A172 (cell line): ENCODE measurements at places on chromosomes 2 and 18. TPM values are rescaled to one million over a fixed set of nuclear protein-coding genes. Genes with fewer than 3 reads are reported as not detected.
A peak's percentile ranks its signal among the peaks of the same experiment; 100 is the strongest.

DNA sequence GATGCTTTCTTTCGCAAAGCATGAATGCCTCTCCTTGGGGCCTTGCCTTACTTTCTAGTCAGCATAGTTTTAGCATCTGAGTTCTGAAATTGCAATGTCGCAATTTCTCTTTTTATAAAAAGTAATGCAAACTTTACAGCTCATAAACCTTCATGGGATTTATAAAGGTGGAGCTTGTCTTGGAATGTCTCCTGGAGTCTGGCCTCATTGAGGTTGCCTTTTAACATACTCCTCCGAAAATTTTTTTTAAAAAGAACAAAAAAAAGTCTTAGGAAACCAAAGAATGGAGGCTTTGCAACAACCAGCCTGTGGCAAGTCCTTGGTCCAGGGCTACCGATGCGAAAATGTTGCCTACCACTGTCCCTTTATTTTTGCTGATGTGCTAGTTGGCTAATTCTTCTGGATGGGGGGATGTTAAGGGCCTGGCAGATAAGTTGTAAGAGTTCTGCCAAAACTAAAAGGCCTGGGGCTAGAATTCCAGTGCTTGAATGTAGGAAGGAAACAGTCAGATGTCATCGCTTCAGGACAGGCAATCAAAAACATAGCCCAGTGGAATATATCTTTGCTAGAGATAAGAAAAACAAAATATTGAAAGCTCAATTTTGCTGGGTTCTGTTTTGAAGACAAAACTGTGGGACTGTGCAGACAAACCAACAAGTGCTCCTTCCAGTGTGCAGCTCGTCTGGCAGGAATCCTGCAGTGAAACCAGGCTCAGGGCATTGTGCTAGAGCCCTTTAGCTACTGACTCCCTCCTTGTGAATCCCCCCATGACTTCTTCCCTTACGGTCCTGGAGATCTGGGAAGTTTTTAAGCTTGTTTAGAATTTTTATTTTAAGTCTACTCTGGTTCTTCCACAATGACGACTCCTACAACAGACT lies 213.0 kb downstream of the PIEZO2 start:
- DNase-seq: no peak

TDRD15 gene
- not detected in 2 replicates for total RNA-seq

DNA sequence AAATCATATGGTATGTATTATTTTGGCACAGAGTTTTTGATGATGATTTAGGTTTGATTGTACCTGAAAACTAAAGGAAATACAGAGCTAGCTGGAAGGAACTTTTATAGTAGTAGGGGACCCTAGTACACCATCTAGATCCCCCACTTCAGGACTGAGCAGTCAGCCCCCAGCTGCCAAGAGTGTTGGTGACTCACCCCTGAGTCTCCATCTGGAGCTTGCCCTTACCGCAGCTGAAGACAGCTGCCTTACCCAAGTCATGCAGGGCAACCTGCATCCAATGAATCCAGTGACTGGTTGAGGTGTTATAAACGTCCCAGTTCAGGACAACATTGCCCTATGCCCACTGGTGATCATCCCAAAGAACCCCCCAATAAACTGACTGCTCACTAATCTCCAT lies 15.3 kb downstream of the PMS1 start:
- peak; percentile 69 for DNase-seq

ACMSD gene
- not detected in 2 replicates for total RNA-seq

GRCh38 chr18:35581898-35582641 lies 530 bp downstream of the GALNT1 start:
- DNase-seq: no peak

GRCh38 chr2:202510911-202511310 lies 123.9 kb upstream of the FAM117B start:
- DNase-seq: no peak

ADNP2 gene
- 17.9 and 18.6 TPM in 2 replicates for total RNA-seq

DNA sequence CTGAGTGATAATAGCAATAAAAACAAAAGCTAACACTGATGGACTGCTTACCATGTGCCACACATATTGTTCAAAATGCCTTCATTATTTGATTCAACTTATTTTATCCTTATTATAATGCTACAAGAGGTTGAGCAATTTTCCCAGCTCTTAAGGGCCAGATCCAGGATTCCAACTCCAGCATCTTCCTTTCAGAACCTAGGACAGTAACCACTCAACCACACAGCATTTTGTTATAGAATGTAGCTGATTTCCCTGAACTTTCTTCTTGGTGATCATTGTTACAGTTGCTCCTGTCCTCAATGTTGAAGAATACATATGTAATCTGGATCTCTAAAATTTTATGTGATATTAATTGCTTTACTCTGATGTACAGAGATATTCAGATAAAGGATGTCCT lies 341.7 kb downstream of the PIK3C3 start:
- DNase-seq: no peak

GALNT5 gene
- total RNA-seq: not detected in 2 replicates

DNA sequence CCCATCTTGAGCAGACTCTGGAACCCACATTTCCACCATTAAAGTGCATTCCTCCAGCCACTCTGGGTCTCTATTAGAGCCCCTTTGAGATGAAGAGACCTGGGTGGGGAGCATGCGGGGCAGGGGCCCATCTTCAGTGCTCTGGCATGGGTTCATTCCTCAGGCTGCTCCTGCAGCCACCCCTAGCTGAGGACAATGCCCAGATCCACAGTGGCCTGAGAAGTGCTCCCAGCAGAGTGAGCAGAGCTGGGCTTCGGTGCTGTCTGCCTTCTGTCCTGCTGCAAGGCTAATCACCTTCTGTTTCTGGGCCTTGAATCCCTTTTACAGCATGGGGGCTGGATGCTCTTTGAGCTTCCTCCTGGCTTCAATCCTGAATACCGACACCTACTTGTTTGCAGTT lies 169.8 kb downstream of the TRIM43 start:
- DNase-seq: no peak

AQP4 gene
- total RNA-seq: not detected in 2 replicates

GRCh38 chr2:229408356-229408755 lies 137.3 kb upstream of the PID1 start:
- peak; percentile 98 for DNase-seq

DNA sequence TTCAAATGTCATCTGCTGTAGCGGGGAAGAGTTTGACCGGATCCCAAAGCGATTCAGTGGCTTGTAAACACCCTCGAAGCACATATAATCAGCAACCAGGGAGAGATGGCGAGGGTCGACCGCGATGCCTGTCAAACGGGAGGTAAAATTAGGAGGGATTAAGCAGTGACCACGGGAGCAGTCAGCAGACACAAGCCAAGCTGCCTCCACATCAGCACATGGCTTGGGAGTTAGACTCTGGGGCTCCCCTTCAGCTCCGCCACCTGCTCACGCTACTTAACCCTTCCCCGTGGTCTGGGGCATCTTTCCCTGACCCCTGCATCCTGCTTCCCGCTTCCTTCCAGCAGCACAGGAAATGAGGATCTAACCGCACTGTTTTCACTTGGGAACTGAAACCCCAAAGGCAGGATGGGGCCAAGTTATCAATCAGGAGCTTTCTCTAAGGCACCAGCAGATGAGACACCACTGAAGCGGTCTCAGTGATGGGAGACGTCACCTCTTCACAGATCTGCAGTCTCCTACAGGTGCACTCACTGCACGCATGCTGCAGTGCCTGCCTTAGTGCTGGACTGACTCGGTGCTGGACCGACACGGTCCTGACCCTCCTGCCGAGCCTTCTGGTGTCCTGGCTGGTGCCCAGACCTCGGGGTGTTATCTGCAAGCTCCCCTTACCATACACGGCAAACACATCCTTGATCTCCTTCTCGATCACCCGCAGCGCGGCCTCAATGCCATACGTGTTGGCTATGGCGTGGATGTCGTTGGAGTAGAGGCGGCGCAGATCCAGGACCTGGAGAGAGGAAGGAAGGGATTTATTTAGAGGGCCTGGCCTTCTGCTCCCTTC lies 77.5 kb downstream of the POLR1A start:
- DNase-seq: no peak

DNA sequence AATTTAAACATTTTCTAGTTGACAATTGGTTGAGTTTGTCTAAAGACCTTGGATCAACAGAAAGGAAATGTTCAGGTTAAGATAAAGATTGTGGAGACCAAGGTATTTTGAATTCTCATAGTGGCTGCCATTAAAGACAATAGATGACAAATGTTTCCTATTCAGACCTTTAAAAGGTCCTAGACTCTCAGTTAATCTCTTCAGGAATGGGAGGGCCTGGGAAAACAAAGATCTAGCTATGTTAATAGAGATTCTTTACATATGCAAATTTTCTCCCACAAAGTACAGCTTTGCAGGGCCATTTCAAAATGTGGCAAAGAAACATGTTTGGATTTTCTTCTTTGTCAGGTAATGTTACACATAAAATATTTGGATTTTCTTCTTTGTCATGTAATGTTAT lies 403.9 kb downstream of the SPAG16 start:
- DNase-seq: no peak

GRCh38 chr2:240881913-240882312 lies 13.3 kb downstream of the AGXT start:
- DNase-seq: no peak

DNA sequence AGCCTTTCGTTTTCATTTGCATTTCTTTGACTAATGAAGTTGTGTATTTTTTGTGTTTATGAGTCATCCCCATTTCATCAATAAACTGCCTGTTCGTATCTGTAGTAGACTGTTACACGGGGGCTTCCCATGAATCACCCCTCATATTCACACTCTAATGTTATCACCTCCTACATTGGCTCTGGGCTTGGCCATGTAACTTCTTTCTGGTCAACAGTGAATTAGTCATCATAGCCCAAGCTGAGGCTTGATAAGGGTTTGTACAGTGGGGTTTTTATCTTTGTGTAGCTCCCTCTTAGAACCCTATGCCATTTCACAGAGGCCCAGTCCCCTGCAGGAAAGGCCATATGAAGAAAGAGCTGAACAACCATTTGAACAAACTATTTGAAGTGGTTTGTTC lies 151.0 kb downstream of the CCBE1 start:
- no peak for DNase-seq

- DNase-seq: peak; percentile 84
Measured at GRCh38 chr2:203685081-203685621, 21.3 kb upstream of the CD28 start.

GRCh38 chr2:114542695-114543094 lies 100.3 kb downstream of the DPP10 start:
- DNase-seq: no peak

- DNase-seq: no peak
Measured at GRCh38 chr2:5818961-5819600, 126.9 kb downstream of the SOX11 start.

SLC39A6 gene
- total RNA-seq: 139 and 176 TPM in 2 replicates

DNA sequence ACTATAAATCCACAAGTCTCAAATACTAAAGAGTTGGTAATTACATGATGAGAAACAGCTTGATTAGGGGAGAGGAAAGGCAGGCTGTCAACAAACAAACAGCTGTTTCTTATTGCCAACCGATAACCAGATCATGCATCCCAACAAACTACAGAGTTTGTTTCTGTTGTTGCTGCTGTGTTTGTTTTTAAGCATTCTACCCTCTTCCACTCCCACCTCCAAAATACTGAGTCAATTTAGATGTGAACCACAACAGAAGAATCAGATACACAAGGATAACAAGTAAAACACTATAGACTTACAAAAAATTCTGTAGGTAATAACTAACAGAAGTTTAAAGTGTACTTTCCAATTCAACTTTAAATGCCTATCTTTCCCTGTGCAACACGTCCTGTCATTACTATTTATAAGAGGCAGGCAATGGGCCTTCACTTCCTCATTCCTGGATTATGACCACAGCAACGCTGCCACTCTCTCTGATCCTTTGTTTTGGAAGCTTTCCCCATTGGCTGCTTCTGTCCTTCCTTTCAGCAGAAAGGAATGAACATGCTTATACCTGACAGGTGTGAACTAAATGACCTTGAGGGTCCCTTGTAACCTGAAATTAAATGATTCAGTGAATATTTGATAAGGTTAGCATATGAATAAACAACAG lies 152.0 kb downstream of the SRBD1 start:
- peak; percentile 61 for DNase-seq

DNA sequence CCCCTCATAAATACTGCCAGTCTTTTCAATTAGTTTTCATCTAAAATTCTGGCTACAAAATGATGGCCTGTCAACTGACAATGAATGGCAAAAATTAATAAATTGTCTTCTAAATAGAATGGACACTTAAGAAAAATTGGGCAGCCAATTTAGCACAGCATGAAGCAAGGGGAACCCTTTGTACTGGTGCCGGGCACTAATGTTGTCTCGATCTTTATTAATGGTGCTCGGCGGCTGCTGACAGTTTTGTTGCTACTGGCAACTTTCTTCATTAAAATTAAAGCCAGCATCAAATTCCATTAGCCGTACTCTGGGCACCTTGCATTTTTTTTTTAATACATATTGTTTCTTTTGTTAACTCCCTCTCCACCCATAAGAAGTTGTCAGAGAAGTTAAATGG lies 309.3 kb downstream of the GBX2 start:
- DNase-seq: no peak

L3MBTL4 gene
- not detected in 2 replicates for total RNA-seq

CDK15 gene
- 0.19 TPM in 1 of 2 replicates, not detected in the other for total RNA-seq

NRP2 gene
- 5.4 and 10.2 TPM in 2 replicates for total RNA-seq

ACTG2 gene
- not detected in 2 replicates for total RNA-seq

AOX1 gene
- 8.4 and 13.2 TPM in 2 replicates for total RNA-seq

DNA sequence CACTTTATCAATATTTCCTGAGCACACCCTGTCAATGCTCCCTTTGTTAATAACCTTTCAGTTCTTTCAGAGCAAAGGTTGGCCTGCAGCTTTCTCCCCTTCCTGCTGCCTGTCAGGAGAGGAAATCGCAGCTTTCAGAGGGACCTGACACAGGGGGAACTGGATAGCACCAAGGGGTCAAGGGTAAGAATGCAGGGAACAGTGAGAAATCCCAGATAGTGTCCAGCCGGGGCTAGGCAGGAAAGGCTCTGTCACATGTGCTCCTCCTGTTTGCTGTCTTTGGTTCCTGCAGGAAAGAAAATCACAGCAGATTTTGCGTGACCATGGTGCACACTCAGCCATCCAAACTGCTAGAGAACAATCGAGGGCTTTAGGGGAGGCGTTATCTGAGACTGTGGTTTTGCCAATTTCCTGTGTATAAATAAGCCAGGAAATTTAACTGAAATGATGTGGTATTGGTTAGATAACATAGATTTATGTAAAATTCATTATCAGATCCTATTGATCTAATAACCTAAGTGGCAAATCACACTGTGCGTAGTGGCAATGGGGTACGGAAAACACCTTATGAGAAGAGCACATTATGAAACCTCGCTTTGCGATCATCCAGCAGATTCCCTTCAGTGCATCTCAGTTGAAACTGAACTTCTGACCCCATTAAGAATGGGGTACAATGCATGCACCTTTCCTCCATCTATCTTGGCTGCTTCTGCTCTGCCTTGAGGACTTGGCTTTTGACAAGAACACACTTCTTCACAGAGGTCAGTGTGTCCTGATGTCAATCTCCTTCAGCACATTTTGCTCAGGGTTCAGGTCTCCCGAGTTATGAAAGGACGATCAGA lies 178.0 kb downstream of the ICOS start:
- no peak for DNase-seq

DNA sequence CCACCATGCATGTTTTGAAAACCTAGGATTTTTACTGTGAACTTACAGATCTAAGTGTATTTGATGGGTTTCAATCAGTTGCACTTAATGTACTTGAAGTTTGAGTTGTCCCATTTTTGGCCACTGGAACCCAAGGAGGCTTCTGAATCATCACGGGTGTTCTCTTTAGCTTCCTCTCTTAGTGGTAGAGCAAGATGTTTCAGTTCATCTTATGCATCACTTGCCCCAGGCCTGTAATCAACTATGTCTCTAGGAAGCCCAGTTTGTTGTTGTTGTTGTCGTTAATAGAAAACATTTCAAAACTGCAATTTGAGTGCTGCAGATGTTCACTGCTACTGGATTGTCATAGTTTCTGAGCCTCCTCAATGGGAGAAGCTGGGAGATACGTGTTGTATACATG lies 97.0 kb downstream of the FHOD3 start:
- no peak for DNase-seq

GRCh38 chr18:43525169-43525568 lies 247.9 kb upstream of the SYT4 start:
- no peak for DNase-seq
